Retina (tissue), 1 donor: ENCODE measurements at places on chromosomes 1 and 21.

GRCh38 chr1:204760350-204760749 is 74.8 kb upstream of the LRRN2 start:
- DNase-seq, result no peak

GRCh38 chr1:32151319-32151787 is 28.1 kb upstream of the TXLNA start:
- DNase-seq, result peak; percentile 15

DNA sequence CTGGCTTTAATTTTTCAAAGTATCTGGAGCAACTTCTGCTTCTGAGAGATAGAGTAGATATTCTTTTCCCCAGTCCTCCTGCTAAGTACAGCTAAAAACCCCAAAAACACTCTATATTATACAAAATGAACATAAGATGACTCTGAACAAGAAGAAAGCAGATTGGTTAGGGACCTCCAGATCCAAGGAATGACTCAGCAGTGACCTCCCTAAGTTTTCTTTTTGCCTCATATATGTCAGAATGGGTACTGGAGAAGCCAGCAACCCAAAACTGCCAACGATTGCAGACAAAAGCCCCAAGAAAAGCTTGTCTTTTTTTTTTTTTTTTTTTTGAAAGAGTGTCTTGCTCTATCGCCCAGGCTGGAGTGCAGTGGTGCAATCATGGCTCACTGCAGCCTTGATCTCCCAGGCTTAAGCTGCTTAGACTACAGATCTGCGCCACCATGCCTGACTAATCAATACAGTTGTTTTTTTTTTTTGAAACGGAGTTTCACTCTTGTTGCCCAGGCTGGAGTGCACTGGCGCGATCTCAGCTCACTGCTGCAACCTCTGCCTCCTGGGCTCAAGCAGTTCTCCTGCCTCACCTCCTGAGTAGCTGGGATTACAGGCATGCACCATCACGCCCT is 22.7 kb downstream of the NDUFS5 start:
- DNase-seq, result no peak

GRCh38 chr1:212689196-212689725 is 10.4 kb downstream of the BATF3 start:
- no peak for DNase-seq

DNA sequence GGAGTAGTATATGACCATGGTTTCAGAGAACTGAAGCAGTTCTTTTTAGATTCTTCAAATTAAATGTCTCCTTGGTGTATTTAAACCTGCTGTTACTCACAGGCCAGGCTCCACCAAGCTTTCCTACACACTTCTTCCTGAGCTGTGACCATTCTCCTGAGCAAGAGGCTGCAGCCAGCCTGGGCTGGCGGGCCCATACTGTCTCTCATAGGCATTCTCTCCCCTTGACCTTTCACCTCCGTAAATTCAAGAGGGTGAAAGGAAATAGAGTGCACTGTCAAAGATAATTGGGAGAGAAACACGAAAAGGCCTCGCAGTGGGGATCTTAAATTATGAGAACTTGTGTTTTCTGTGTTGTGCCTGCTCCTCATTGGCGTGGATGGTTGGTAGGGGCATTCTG is 2.3 kb downstream of the ARF1 start:
- no peak for DNase-seq

DNA sequence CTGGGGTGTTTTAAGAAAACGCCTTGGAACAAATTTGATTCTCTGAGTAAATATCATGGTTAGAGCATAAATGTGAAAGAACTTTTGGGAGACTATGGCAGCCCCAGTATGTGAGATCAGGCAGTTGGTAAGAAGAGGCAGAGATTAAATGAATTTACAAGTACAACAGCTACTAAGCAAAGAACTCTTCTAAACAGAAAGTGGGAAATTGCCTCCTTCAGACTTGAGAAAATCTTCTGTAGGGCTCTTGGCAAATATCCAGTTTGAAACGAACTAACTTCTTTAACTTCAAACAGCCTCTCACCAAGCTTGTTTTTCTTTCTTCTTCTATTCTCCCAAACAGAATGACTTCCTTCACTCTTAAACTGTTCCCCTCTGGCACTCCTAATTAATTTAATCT is 337.7 kb downstream of the SIPA1L2 start:
- no peak for DNase-seq

DNA sequence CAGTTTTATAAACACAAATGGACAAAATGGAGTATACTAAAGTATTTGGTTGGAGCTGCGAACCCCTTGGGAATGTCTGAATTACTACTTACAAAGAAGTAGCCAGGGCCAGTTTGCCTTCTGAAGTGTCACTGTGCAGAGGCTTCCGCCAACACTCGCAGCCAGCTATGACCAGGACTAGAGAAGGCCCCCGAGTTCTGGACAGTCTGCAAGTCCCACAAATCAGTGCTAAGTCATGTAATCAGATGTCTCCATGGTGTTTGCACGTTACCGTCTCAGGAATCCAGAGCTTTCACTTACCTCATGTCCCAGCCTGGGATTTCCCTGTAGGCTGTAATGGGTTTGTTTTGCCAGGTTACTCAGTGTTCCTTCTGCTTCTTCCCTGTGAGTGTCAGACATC is 106.6 kb upstream of the SPAG17 start:
- no peak for DNase-seq

GRCh38 chr1:214446772-214447556 is 104.4 kb downstream of the PTPN14 start:
- DNase-seq, result no peak

- no peak for DNase-seq
Measured at GRCh38 chr1:246226041-246226440, 281.0 kb downstream of the SMYD3 start.

GRCh38 chr1:15231714-15232201 is 15.3 kb upstream of the FHAD1 start:
- DNase-seq, result no peak

DNA sequence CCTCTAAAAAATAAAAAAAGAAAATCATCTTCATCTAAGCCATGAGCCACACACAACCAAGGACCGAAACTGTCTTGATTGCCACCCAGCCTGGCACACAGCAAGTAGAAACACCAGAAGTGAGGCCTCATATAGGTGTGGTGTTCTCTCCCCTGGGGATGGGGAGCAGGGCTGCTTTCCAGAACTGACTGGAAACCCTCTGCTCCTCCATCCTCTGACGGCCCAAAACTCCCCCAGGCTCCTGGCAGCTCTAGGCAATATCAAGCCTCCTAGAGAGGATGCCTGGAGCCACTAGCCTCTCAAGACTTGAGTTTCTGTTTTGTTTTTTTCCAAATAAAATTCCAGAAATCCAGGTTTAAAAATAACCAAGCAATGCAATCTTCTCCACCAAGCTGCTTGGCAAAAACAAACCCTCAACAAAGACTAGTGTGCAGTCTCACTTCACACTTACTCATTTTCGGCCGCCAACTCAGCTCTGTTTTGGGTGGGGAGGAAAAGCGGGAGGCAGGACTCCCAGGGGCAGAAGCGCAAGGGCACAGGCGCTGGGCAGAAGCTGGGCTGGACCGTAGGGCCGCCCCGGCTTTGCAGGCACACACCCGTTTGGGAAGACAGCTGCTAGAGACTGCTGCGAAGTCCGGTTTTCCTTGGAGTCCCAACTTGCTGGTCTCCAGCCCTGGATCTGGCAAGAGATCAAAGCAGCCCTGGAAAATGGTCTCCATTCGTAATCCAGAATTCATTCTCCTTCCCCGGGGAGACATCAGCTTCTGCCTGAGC is 78.2 kb upstream of the CAPZB start:
- peak; percentile 4 for DNase-seq

DNA sequence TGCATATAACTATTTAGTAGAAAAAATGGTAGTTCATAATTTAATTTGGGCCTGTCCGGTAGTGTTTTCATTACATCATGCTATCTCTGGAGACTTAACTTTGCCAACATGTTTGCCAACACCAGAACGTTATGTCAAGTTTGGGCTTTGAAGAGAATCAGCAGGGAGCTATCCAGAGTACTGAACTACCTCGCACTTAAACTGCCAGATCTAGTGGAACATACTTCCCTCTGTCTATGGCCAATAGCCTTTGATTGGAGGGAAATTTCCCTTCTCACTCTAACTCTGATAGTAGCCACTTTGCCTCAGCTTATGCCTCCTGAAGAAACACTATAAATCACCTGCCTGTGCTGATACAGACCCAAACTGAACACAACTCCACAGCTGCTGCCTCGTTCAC is 10.0 kb downstream of the LRRC53 start:
- peak; percentile 32 for DNase-seq

GRCh38 chr1:2796890-2797740 is 4.4 kb downstream of the TTC34 start:
- DNase-seq, result no peak

GRCh38 chr1:11377001-11377583 is 101.9 kb upstream of the DISP3 start:
- DNase-seq, result no peak

DNA sequence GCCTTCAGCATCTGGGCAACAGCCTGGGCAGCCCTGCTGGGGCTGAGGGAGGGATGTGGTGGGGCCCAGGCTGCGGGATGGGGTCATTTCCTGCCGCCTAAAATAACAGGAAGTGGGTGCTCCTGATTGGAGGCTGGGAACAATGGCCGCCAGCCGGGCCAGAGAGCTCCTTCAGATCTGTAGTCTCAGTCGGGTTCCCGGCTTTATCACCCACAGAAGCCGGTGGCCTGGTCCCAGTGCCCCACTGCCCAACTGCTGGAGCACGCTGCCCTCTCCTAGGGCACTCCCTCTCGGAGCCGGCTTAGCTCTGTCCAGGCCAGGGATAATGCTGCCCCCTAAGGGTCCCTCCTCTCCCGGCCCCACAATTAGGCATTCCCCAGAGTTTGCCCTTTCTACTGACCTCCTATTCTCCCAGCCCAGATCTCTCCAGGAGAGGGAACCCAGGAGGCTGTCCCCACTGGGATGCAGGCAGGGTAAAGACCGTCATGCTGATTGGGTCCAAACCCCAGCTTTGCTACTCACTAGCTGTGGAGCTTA is 5.1 kb downstream of the MAP7D1 start:
- DNase-seq, result peak; percentile 48

DNA sequence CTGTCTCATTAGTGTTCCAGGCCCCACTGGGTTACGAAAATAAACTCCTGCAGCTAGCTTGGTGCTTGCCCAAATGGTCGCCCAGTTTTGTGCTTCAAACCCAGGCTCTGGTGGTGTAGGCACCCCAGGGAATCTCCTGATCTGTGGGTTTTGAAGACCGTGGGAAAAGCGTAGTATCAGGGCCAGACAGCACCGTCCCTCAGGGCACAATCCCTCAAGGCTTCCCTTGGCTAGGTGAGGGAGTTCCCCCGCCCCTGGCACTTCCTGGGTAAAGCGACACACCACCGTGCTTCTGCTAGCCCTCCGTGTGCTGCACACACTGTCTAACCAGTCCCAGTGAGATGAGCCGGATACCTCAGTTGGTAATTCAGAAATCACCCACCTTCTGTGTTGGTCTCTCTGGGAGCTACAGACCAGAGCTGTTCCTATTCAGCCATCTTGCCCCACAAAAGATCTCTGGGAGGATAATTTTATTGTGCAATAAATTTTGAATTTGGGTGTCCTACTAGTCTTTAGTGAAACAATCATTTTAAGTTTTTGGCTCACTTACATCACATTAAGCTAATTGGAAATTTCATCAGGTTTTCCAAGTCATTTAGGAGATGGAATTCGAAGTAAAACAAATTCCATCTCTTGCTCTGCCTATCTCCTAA is 9.4 kb upstream of the SLC25A24 start:
- no peak for DNase-seq

DNA sequence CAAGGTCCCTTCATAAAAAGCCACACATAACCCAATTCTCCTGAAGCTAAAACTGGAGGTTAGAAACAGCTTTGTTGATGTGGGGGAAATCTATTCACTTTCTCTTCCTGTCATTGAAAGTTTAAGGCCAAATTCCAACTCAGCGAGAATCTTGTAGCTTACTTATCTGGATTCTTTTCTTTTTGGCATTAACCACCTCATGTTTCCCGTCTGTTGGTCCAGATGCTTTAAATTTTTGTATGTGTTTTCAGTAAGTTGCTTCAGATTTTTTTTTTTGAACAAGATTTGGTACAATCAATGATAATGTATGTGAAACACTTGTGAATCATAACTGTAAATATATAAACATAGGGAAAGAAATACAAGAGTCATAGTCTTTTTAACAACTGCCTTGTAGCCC is 33.7 kb upstream of the NEK7 start:
- no peak for DNase-seq

- DNase-seq, result no peak
Measured at GRCh38 chr1:82919837-82920236, 1079.1 kb downstream of the TTLL7 start.

DNA sequence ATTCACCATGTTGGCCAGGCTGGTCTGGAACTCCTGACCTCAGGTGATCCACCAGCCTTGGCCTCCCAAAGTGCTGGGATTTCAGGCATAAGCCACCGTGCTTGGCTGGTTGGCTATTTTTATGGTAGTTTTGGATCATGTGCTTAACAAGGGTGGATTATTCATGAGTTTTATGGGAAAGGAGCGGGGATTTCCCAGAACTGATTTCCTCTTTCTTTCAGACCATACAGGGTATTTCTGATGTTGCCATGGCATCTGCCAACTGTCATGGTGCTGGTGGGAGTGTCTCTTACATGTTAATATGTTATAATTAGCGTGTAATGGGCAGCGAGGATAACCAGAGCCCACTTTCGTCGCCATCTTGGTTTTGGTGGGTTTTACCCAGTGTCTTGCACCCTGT is 3.2 kb downstream of the TRPM2 start:
- DNase-seq, result no peak

- DNase-seq, result no peak
Measured at GRCh38 chr1:76770979-76771378, 96.3 kb upstream of the ST6GALNAC5 start.

DNA sequence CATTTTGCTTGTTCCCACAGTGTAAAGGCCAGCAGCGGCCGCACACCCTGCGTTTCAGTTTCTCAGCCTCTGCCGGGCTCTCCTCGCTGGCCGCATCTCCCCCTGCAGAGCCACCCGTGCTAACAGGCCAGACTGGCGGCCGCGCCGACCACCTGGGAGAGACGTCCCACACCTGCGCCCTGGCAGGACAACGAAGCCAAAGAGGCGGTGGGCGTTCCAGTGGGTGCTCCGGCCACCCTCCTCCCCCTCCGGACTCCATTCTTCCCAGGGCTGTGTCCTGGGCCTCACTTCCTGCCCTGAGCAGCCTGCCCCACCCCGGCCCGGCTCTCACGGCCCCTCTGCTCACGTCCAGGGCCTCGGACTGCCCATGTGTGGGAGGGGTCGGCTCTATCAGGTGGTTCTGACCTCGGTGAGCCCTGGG is 31.9 kb upstream of the SLC19A1 start:
- DNase-seq, result no peak

DNA sequence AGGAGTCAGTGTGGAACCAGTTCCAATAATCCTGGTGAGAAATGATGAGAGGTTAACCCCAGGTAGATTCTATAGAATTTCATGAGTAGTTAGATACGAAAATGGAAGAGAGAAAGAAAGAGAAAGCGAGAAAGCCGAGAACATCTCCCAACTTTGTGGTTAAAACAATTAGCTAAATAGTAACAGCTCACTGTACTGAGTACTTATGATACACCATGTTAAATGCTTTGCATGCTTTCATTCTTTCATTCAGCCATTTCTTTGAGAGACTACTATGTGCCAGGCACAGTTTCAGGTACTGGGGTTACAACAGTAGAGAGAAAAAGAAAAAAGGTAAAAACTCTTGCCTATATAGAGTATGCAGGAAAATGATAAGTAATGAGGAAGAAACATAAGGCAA is 109.7 kb upstream of the SYT6 start:
- DNase-seq, result no peak
